Kidney tubule cell (primary cell): ENCODE measurements at places on chromosomes 5 and 9.
A peak's percentile ranks its signal among the peaks of the same experiment; 100 is the strongest.

GRCh38 chr5:172866802-172867748 is 33.0 kb downstream of the ERGIC1 start:
- DNase-seq = no peak

DNA sequence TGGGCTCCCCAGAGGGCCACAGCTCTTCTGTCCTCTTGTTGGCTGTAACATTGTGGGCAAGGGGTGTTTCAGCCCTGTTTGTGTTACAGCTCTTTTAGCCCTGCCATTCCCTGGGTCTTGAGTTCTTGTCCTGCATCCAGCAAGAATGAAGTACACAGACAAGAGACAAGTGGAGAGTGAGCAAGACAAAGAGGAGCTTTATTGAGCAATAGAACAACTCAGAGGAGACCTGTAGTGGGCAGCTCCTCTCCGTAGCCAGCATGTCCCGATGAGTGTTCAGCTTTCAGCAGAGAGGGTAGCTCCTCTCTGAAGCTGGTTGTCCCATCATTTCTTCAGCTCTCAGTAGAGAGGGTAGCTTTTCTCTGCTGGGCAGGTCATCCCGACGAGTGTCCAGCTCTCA is 22.9 kb downstream of the JMY start:
- no peak for DNase-seq

DNA sequence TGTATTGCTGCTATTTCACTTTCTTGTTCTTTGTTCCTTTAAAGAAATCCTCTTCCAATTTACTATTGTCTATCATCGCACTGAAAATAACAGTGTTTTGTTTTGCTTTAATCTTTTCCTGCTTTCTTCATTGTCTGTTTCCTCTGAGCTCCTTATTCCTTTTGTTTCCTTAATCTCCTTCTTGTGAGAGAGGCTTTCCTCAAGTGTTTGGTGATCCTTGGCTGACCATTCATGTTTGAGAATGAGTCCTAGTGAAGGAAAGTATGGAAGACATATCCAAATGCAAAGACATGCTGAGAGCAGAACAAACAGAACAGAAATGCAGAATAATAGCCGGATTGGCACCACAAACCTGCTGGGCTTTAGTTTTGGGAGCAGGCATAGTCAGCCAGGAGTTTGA is 42.0 kb upstream of the ENTREP1 start:
- DNase-seq = no peak

DNA sequence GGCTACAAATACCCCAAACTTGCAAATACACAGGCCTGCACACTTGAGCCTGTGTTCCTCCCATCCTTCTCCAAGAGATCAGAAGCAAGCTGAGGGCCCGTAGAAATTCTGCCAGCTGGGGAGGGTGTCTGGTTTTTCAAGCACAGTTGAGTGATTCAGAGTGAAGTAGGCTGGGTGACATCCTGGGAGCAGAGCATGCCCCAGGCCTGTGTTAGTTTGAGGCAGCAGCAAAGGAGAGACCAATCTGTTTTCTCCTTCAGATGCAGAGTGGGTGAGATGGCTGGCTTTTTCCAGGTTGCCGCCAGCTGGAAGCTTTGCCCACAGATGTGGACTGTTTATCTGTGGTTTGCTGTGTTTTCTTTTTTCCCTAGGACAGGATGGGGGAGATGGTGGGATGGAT is 63.1 kb downstream of the RCL1 start:
- peak; percentile 13 for DNase-seq

- no peak for DNase-seq
These were observed 375.8 kb downstream of the GADD45G start for GRCh38 chr9:89980600-89980999.

- DNase-seq = peak; percentile 88
These were observed 9.6 kb downstream of the NDST1 start for GRCh38 chr5:150517272-150518152.

- no peak for DNase-seq
These were observed 344.1 kb downstream of the PLK2 start for GRCh38 chr5:58115811-58116210.

DNA sequence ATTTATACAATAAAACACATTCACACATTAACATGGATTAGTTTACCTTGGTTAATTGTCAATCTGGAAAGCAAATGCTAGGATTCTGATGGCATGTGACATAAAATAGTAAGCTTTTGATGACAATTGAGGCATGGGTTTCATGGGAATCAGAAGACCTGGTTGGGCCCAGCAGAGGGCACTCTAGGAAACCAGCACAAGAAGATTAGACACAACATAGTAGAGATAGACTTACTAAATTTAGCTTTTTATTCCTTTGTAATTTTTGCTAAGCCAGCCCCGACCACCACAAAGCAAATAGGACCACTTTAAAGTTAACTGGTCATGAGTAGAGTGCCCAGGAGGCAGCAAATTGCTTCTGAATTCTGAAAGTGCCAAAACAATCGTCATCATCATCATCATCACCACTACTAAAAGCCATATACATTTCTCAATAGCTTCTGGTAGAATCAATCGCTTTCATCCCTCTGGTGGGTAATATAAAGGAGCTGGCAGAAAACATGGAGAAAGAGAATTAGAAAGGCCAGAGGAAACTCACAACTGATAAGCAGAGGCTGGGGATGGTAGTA is 163.2 kb downstream of the ARRDC3 start:
- peak; percentile 47 for DNase-seq

DNA sequence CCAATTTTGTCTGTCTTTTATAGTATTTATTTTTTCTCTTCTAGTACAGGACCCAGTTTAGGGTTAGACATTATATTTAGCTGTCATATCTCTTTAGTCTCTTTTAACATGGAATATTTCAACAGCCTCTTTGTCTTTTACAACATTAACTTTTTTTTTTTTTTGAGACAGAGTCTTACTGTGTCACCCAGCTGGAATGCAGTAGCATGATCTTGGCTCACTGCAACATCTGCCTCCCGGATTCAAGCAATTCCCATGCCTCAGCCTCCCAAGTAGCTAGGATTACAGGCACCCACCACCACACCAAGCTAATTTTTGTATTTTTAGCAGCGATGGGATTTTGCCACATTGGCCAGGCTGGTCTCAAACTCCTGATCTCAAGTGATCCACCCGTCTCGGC is 90.1 kb downstream of the ADAMTS6 start:
- DNase-seq = no peak

DNA sequence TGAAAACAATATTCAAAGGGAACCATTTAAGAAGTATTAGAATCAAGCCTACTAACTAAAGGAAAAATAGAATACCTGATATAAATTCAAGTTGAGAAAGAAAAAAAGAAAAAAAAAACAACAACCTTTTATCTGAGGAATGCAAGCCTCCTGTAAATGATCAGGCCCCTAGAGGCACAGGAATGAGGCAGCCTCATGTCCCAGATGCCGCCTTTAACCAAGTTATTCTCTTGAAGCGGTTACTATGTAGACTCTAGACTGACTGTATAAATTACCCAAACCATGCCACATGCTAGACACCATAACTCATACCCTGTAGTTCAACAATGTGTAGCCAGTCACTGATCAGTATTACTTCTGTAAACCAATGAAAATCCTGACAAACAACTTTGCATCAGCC is 929.6 kb downstream of the TAF11L14 start:
- DNase-seq = no peak

- no peak for DNase-seq
These were observed 21.5 kb upstream of the NFIL3 start for GRCh38 chr9:91445135-91445534.

DNA sequence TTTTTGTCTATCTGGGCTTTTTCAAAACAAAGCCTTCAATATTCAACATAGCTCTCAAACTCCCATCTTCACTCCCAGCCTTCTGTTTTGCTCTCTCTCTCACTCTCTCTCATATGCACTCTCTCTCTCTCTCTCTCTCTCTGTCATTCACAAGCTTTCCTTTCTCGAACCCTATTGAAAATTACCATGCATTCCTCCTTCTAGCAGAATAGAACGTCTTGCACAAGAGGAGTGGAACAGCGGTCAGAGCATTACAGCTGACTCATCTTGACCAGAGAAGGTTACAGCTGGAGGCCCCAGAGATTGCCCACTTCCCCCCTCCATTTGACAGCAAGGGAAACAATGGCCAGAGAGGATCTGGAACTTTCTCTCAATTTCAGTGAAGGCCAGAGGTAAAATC is 51.0 kb upstream of the LIFR start:
- peak; percentile 80 for DNase-seq

GRCh38 chr5:66906021-66906420 is 290.6 kb downstream of the CD180 start:
- no peak for DNase-seq

GRCh38 chr9:28770827-28771226 is 1197.5 kb upstream of the C9orf72 start:
- DNase-seq = no peak

DNA sequence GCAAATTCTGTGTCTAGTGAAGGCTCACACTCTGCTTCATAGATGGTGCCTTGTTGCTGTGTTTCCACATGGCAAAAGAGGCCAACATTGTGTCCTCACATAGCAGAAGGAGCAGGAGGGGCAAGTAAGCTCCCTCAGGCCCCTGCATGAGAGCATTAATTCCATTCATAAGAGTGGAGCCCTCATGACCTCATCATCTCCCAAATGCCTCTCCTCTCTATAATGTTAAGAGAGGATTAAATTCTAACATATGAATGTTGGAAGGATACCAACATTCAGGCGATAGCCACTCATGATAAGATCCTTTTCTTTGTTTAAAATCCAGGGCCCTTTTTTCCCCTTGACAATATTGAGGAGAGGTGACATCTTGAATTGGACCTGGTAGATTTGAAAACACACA is 35.2 kb upstream of the PAM start:
- no peak for DNase-seq

DNA sequence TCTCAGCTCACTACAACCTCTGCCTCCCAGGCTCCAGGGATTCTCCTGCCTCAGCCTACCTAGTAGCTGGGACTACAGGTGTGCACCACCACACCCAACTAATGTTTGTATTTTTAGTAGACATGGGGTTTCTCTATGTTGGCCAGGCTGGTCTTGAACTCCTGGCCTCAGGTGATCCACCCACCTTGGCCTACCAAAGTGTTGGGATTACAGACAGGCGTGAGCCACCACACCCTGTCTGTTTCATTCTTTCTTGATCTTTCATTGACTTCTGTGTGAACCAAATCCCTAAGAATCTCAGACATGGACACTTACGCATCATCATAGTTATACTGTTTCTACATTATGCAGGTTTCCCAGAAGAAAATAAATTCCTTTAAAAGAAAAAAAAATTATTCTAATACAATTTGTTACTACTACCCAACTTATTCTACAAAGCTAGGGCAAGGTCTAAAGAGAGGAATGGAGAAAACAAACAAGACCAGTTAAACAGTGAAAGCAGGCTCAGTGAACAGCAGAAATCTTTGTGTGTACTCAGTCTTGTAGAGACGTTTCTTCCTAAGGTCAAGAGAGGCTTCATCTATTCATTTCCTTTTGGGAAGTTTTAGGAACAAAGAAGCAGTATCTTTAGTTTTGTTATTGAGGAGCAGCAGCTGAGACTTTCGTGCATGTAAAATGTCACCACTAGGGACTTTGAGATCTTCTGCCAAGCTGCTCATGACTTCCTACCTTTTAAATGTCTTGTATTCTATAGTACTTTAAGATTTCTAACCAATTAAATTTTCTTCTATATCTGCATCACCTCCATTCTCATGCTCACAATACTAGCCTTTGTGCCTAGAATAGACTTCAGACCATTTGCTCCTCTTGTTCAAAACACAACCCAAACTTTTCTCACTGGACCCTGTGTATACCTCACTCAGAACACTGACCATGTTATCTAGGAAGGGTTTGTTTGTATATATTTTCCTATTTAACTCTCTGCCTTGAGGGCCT is 5.6 kb upstream of the HMGCR start:
- DNase-seq = no peak

- no peak for DNase-seq
These were observed 10.6 kb downstream of the MARCOL start for GRCh38 chr5:148248894-148249293.

DNA sequence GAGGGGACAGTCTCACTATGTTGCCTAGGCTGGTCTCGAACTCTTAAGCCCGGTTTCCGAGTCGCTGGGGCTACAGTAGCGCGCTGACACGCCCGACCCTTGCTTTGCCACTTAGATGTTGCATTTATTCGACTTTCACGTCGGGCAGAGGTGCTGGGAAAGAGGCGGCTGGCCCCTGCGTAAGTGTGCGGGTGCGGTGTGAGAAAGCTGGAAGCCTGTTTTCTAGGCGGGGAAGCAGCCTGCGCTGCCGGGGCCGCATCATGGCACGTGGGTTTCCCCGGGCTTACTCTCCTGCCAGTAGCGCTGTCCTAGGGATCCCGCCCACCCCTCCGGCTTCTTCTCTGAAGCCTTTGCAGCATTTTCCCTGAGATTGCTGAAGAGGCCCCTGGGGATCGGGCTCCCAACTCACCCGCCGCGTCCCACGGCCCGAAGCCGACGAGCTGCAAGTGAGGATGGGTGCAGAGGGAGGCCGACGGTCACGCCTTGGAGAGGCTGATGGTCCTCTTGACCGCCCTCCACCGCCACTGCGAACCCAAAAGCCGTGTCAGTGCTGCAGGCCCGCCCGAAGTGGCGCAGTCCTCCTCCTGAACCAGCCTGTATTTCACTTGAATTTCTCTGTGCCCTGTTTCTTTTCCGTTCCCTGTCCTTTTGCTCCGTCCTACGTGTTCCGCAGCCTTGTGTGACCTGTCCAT is 5.8 kb upstream of the TRIM41 start:
- peak; percentile 53 for DNase-seq

DNA sequence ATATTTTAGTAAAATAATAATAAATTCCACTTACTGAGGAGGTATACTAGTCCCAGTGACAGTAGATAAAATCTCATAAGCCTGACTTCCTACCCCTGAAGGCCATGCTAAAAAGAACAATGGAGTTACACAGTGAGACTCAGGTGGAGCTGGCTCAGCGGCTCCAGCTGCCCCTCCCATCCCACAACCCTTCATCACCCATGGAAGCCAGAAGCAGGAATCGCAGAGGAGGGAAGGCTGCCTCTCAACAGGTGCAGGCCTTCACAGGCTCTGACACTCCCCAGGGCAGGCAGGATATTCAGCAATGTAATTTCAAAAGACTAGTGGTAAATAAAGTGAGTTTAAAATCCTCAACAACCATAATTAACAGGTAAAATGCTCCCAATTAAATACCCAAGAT is 67.5 kb downstream of the FANCC start:
- no peak for DNase-seq

- DNase-seq = peak; percentile 58
These were observed 5.1 kb downstream of the MGAT4B start for GRCh38 chr5:179801304-179802206.

- no peak for DNase-seq
These were observed 25.6 kb upstream of the NTNG2 start for GRCh38 chr9:132136151-132136780.

GRCh38 chr9:127451858-127452656 is 747 bp downstream of the LRSAM1 start:
- DNase-seq = peak; percentile 66

DNA sequence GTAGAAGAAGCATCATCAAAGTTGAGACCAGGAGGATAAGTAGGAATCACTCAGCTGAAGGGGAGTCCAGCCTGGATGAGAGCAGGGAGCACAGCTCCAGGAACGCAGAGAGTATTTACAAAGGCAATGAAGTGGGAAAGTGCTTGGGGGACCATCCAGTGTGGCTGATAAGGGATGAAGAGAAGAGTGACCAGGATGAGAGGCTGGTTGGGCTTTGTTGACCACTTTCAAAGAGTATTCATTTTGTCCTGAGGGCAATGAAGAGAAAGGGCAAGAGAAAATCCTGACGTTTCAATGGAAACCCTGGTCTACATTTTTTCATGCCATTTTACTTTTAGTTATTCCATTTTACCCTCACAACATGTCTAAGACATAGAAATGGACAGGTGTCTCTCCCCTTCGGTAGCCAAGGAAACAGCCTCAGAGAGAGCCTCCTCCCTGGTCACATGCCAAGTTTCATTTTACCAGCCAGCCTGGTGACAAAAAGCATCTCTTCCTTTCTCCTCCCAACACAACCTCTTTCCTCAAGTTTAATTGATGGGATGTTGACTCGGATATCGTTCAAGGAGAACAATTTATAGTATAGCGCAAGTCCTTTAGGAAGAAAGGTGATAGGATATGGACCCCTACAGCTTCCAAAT is 492.7 kb upstream of the CLINT1 start:
- DNase-seq = no peak
